CD4-positive, alpha-beta T cell treated with Interleukin-4 for 4 hours (primary cell): ENCODE measurements at places on chromosomes 3 and 15.

GRCh38 chr3:45406772-45407171, 18.4 kb downstream of the LARS2 start:
- DNase-seq: no peak

GRCh38 chr3:14424711-14425580, 22.5 kb downstream of the SLC6A6 start:
- peak; percentile 81 for DNase-seq

DNA sequence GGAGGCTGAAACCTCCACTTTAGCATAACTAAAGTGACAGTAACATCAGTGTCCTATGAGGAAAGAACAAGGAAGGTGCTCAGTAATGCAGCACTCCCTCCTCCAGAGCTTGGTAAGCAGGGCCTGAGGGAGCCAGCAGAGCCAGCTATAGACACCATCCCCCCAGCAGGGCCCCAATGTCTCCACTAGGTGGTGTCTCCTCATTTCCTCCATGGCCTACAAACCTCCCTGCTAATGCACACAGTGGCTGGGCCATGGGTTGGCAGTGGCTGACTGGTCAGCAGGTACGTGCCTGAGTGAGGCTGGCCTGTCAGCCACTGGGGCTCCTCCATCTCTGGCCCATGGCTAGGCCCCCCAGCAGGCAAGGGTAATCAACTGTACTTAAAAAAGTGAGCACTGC, 13.6 kb downstream of the MRPS25 start:
- peak; percentile 25 for DNase-seq

DNA sequence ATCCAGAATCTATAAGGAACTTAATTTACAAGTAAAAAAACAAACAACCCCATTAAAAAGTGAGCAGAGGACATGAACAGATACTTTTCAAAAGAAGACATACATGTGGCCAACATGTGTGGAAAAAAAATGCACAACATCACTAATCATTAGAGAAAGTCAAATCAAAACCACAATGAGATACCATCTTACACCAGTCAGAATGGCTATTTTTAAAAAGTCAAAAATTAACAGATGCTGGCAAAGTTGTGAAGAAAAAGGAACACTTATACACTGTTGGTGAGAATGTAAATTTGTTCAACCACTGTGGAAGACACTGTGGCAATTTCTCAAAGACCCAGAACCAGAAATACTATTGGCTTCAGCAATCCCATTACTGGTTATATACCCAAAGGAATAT, 830.0 kb upstream of the ALCAM start:
- DNase-seq: no peak

- DNase-seq: no peak
Observed at GRCh38 chr3:174937478-174937877, 78.3 kb downstream of the NAALADL2 start.

GRCh38 chr15:42233107-42233506, 25.0 kb upstream of the VPS39 start:
- no peak for DNase-seq

DNA sequence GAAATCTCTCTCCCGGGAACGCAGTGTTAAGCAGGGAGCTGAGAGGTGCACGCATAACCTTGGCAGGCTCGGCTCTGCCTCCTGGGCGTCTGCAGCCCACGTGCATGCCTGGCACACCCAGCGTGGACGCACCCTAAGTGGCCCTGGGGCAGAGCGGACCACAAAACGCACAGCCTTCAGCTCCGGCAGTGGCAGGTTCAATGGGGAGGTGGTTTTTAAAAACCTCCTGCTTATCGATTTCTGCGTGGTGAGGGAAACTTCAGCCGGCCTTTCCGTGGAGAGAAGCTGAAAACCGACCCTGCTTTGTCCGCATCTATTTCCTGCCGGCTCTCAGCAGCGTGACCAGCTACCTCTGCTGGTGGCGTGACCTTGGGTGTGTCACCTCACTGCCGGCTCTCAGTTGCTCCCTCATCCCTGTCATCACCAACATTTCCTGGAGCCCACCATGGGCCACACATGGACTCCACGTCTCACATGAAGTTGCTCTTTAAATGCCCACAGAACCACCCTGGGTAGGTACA, 134.8 kb upstream of the MEF2A start:
- no peak for DNase-seq

DNA sequence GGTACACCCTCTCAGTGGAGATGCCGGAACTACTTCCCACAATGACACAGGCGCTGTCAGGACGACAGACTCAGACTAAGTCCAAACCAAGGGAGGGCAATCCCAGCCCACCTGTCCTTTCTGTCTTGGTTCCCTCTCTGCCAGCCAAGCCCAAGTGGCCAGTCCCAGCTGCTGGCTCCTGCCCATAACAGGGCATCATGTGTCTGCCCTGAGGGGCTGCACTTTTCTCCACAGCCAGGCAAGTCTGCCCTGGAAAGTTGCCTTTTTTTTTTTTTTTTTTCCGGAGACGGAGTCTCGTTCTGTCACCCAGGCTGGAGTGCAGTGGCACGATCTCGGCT, 20.0 kb upstream of the BCL2A1 start:
- DNase-seq: no peak

- DNase-seq: peak; percentile 77
Observed at GRCh38 chr3:71069797-71070196, 513.7 kb downstream of the FOXP1 start.

DNA sequence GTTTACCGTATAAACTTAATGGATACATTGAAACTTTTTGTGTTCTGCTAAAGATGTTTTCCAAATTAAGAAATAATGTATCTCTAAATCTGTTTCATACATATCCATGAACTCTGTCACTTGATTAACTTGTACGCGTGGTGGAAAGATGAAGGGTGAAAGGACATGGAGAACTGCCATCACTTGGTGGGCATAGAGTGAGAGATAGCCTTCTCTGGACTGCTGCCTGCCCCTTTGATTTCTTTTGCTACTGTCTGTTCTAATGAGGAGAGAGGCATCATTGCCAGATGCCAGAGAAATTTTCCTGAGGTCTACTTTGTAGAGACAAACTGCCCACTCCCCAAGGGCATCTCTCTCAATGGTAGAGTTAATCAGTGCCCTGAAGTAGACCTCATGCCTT, 120.5 kb downstream of the SLMAP start:
- DNase-seq: no peak

DNA sequence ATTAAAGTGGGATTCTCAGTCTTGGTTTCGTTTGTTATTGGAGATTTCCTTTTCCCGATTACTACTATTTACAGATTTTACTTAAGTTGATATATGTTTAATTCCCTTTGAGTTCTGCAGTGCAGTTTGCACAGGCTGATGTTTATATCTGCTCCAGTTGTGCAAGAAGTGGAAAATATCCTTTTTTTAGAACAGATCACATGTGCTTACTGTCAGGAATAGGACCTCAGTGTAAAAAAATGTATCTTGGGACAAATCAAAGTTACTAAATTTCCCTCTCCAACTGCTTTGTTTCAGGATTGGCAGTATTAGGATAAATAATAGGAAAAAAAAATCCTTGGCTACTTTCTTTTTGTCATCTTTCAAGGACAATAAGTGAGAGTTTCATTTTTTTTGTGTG, 6.9 kb downstream of the MITF start:
- DNase-seq: no peak

GRCh38 chr3:51441282-51442030, 50.4 kb downstream of the RBM15B start:
- no peak for DNase-seq

- no peak for DNase-seq
Observed at GRCh38 chr15:45640616-45641015, 5.8 kb downstream of the SQOR start.

- DNase-seq: no peak
Observed at GRCh38 chr3:168951884-168952283, 711.6 kb downstream of the MECOM start.

DNA sequence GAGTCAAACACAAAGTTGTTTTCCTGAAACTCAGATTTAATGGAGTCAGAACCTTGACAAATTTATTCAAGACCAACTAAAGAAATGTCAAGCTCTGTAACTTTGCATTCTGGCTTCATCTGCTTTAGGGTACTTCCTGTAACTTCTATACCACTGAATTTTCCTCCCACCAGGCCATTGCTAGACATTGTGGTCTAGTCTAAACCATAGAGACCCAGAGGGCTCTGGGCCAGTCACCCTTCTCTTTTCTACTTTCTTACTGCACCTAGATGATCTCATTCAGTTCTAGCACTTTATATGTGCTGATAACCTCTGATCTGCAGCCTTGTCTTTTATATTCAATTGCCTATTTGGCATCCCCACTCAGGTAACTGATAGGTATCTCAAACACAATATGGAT, 2.8 kb upstream of the OR5K1 start:
- no peak for DNase-seq

- no peak for DNase-seq
Observed at GRCh38 chr3:3189102-3189727, 9.7 kb upstream of the CRBN start.

- DNase-seq: no peak
Observed at GRCh38 chr15:68249058-68249713, 19.7 kb upstream of the CLN6 start.

- no peak for DNase-seq
Observed at GRCh38 chr15:52794665-52795463, 4.7 kb upstream of the ONECUT1 start.

DNA sequence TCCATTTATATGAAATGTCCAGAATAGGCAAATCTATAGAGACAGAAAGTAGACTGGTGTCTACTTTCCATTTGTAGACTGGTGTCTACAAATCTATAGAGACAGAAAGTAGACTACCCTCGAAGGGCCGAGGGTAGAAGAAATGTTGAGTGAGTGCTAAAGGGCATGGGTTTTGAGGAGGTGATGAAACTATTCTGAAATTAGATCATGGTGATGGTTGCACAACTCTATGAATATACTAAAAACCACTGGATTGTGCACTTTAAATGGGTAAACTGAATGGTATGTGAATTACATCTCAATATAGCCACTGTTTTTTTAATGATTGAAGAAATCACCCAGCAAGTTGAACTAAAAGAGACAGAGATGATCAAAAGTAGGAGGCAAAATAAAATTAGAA, 27.9 kb downstream of the TP53BP1 start:
- DNase-seq: no peak

DNA sequence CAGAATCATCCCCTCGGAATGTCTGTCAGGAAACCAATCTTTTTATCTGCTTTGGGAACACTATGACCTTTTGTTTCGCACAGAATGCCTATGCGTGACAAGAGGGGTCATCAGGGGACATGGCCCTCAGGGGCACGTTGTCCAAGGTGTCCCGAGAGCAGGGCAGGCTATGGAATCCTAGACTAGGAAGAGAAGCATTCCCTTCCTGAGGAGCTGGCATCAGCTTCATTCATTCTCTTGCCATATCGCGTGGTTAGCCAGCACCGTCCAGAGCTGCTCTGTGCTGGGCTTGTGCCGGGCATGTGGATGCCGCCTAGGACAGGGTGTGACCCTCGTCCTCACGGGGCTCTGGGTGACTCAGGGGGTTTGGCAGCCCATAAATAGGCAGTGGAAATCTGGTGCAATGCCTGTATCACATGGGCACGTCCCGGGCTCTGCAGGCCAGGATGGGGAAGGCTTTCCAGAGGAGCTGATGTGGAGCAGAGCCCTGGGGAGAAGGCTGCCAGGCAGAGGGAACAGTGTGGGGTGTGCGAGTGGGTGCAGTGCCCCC, 117.8 kb downstream of the TMEM266 start:
- no peak for DNase-seq

DNA sequence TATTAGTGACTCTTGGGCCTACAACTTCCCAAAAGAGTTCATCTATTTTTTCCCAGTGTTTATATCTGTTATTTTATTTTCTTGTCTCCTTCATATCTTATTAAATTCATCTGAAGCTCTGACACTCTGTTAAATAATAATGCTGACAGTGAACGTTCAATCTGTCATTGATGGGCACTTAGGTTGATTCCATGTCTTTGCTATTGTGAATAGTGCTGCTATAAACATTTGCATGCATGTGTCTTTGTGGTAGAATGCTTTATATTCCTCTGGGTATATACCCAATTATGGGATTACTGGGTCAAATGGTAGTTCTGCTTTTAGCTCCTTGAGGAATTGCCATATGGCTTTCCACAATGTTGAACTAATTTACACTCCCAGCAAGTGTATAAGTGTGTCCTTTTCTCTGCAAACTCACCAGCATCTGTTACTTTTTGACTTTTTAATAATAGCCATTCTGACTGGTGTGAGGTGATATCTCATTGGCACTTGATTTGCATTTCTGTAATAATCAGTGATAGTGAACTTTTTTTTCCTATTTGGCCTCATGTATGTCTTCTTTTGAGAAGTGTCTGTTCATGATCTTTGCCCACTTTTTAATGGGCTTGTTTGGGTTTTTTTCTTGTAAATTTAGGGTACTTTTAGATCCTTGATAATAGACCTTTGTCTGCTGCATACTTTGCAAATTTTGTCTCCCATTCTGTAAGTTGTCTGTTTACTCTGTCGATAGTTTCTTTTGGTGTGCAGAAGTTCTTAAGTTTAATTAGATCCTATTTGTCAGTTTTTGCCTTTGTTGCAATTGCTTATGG, 122.5 kb downstream of the LEKR1 start:
- no peak for DNase-seq

- DNase-seq: no peak
Observed at GRCh38 chr3:31029706-31030105, 135.2 kb upstream of the GADL1 start.

DNA sequence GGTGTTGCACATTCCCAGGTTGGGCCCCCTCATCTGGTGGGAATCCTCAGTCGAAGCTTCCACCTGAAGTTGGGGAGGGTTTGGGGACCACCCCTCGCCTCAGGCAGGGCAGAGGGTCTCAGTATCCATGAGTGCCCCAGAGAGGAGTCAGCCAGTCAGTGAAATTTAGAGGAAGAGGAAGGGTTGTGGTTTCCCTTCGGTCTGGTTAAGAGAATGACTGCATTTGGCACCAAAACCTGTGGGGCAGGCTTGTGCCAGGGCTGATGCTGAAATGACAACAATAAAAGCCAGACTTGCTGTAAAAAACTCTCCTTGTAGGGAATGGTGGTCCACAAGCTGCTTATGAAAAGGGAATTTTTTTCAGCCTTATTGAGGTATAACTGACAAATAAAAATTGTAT, 22.6 kb downstream of the LMCD1 start:
- no peak for DNase-seq

GRCh38 chr3:167684388-167684993, 30.7 kb upstream of the WDR49 start:
- peak; percentile 81 for DNase-seq

DNA sequence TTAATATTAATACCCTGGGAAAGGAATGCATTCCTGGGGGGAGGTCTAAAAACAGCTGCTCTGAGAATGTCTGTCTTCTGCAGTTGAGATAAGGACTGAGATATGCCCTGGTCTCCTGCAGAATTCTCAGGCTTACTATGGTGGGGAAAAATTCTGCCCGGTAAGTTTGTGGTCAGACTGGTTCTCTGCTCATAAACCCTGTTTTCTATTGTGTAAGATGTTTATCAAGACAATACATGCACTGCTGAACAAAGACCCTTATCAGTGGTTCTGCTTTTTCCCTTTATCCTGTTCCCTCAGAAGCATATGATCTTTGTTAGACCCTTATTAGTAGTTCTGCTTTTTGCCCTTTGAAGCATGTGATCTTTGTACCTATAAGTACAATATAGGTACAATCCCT, 494.6 kb downstream of the CNTN6 start:
- no peak for DNase-seq

- no peak for DNase-seq
Observed at GRCh38 chr3:150370122-150370602, 37.9 kb upstream of the TSC22D2 start.
